ENCODE measurements at places on chromosomes 7 and 10.
A peak's percentile ranks its signal among the peaks of the same experiment; 100 is the strongest.

GRCh38 chr7:25238066-25238725 lies 9.9 kb upstream of the NPVF start:
- no peak for DNase-seq

GRCh38 chr7:44630792-44631457 lies 24.5 kb downstream of the OGDH start:
- no peak for DNase-seq

- DNase-seq, result no peak
These were observed 59.3 kb downstream of the C7orf25 start for GRCh38 chr7:42852531-42852930.

DNA sequence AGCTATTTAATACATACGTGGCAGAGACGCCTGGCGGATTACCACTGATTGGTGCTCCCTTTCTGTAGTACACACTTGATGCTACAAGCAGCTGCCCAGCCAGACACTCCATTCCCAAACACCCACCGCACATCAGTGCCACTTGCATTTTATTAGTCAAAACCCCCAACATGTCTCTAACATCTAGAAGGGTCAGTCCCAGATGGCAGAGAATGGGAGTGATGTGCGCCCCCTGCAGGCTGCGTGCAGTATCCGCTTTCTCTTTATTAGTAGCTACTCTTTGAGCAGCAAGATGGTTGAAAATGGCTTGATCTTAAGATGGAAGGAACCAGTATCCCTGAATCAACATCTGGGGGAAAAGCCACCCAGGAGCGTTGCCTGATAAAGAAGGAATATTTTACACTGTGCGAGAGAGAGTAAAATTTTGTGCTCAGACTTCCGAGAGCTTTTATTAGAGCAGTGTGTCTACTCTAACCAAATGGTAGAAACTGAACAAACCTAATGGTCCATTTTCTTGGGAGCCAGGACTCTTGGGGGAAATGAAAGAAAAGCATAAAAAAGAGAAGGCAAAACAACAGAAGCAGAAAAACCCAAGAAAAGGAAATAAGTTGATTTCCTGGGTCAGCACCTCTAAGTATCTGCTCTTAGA lies 78.3 kb downstream of the ST8SIA6 start:
- DNase-seq, result no peak

DNA sequence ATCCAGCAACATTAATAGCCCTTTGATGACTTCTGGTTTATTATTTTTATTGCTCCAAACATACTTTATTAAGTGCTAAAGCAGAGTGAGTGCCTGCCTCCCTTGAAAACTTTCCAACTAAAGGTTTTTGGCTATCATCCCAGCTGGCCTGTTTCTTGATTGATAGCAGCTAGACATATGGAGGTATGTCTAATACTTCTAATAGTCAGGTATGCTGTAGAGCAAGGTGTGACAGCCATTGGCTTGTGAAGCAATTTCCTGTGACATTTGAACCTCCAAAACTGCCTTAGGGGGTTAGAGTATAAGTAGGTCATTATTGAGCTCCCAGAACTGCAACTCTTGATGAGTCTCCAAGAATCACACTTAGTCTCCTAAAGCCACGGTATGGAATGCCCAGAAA lies 55.8 kb downstream of the LOXL4 start:
- DNase-seq, result no peak

- peak; percentile 33 for DNase-seq
These were observed 2.0 kb downstream of the DBNL start for GRCh38 chr7:44046321-44047061.

GRCh38 chr7:70415179-70415972 lies 716.6 kb upstream of the GALNT17 start:
- DNase-seq, result no peak

DNA sequence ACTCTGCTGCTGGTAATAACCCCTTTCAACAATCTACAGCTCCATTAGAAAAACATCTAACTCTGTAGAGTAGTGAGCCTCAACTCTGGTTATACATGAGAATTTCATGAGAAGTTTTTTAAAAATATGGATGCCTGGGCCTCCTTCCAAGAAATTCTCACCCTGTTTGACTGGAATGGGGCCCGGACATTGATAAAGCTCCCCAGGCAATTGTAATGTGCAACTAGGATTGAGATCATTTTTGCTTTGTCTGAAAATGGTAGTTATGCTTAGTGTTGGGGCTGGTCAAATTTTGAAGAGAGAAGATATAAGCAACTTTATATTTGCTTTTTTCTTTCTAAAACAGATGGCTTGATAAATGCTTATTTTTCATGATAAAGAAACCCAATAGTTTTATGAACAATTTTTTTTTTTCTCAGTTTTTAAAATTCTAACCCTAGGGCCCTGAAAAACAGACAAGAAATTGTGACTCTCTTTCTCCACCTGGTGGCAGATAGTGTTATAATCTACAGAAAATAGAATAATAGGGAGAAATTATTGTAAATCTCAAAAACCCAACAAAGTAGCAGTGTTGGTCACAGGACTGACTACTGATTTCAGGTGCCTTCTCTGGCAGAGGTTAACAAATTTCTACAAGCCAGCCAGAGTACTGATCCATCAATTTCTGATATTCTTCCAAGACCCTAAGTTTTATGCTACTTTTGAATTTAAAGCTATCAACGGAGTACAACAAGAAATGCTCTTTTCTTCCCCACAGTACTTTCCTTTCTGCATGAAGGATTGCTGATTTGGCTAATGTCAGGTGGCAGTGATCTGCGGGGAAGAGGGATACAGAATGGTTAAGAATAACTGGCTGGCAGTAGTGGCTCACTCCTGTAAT lies 174.8 kb downstream of the DKK1 start:
- DNase-seq, result no peak

DNA sequence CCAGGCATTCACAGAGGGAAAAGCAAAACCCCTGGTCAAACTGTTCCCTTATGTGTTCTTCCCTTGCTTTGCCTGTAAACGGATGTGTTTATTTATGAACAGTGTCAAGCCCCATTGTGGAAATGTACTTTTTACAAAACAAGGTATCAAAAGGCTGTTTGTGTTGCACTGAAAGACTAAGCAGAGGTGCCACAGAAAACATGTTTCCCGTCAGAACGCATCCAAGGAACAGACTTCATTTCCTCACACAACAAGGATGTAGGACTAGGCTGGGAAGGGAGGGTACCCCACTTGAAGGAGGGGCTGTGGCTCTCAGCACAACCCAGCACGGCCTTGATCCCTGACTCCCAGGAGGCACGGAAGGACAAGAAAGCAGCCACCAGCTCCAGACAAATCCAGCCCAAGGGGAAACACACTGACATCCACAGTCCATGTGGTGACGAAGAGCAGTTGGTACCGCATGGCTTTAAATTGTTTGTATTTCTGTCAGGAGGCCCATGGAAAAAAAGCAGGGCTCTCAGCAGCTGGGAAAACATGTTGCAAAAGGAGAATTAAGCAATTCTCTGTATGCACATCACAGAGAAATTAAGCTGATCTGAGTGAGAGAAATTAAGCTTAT lies 85.6 kb downstream of the RNF216 start:
- DNase-seq, result no peak

GRCh38 chr7:36690514-36691187 lies 33.6 kb downstream of the AOAH start:
- DNase-seq, result no peak

DNA sequence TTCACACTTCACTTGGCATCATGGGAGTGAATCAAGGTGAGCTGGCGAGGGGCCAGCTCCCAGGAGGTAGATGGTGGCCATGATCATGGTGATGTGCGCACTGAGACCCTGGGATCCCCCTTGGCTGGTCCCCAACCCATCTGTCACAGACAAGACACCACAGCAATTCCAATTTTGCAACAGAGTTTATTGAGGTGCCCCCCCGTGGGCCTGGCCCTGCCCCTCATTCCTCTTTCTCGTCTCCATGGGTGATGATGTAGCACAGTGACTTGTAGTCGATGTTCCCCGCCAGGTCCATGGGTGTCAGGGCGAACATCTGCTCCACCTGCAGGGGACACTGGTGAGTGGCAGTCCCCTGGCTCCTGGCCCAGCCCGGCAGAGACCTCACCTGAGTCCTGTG lies 2.4 kb downstream of the MYL7 start:
- no peak for DNase-seq

DNA sequence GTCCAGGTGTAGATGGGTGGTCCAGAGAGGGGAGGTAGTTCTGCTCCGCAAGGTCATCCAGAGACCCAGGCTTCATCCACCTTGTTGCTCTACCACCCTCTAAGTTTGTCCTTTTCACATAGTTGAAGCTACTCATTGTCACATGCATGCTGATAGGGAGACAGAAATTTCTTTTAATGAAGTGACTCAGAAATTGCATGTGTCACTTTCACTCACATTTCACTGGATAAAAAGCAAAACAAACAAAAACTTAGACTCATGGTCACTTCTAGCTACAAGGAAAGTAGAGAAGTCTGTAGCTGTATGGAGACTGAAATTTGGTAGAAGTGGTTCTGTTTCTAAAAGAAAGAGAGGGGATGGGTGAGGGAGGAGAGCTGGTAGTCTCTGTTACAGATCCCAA lies 161.9 kb downstream of the SORCS3 start:
- DNase-seq, result no peak

GRCh38 chr10:78420946-78421735 lies 387.5 kb downstream of the RPS24 start:
- peak; percentile 58 for DNase-seq

- DNase-seq, result peak; percentile 82
These were observed 2.2 kb downstream of the MAFK start for GRCh38 chr7:1532456-1533254.

GRCh38 chr10:30000802-30001571 lies 58.4 kb downstream of the JCAD start:
- no peak for DNase-seq

GRCh38 chr7:16684935-16685334 lies 39.0 kb downstream of the BZW2 start:
- DNase-seq, result no peak

- no peak for DNase-seq
These were observed 648 bp downstream of the HUS1 start for GRCh38 chr7:47978790-47979144.

DNA sequence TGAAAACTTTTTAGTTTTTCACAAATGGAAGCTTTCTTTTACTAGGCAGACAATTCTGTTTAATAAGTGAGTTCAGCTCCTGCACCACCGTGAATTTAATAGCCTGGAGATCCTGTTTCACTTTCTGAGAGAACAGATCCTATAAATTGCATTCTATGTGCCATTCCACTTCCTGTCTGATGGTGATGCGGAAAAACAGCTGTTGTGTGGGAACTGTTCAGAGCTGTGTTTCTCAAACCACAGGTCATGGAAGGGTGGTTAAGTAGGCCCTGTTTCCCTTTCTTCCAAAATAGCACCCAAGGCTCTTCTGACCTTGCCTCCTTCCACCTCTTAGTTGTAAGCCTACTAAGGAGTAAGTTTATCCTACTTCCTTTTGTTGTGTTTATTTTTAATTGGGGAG lies 97.2 kb upstream of the DKK1 start:
- DNase-seq, result peak; percentile 68

GRCh38 chr10:124849111-124849773 lies 47.6 kb downstream of the ABRAXAS2 start:
- no peak for DNase-seq

DNA sequence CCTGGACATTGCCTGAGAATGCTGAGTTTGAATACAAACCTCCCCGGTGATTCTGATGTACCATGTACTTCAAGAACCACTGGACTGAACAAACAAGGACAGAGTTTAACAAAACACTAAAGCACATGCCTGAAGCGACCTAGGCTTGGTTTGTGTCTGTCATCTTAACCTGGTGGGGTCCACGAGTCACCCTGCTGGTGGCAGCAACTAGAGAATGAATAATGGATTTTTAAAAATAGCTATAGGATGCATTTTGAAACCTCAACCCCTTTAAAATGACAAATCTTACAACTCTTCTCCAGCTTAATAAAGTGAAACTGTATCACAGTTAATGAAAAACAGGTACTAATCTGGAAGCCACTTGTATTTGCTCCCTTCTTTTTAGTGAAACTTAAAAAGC lies 25.2 kb downstream of the CDHR3 start:
- no peak for DNase-seq

GRCh38 chr7:102255916-102256315 lies 30.8 kb upstream of the SH2B2 start:
- no peak for DNase-seq

GRCh38 chr10:128047351-128047750 lies 78.9 kb downstream of the MKI67 start:
- DNase-seq, result peak; percentile 98

DNA sequence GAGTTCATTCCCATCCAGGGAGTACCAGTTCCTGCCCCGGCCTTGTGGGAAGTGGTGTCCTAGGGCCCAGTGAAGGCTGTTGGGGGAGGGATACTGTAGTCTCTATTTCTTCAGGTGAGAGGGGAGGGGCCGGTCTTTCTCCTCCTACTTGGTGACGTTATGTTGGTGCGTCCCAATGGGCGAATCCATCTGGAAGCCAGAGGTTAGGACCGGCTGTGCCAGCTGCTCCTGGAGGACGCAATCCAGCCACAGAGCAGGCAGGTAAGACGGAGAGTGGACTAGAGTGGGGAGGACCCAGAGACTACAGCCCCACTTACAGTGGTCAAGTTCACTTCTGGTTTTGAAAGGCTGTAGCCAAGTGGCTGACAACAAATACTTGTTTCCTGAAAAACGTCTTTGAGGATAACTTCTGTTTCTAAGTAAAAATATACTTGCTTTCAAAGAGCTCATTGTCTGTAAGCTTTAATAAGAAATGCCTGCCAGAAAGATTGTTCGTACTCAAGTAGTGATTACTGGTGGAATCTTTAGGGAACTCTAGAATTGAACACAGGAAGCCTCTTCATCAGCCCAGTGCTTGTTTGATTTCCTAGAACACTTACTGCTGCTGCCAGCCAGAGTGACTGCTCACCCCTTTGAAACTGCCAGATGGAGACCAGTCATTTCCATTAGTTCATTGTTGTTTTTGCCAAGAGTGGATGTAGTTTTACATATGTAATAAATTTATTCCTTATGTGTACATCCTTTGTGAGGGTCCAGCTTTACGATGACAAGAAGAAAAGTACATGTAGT lies 25.4 kb downstream of the RBM33 start:
- peak; percentile 67 for DNase-seq

DNA sequence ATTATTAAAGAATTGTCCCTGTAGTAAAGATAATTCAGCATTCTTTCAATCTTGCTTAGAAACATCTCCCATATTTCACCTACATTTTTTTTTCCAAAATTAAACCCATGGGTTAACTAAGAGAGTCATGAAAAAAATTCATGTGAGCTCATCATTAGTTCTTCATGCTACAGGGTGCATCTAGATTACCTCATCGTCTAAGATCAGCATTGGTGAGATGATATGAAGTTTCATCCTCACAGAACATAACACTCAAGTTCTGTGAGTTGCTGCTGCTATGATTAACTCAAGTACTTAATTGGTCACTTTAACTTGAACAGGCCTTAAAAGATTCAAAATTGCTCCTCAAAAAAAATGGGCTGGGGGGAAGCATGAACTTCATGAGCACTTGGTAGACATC lies 50.0 kb downstream of the RAB11FIP2 start:
- DNase-seq, result no peak

DNA sequence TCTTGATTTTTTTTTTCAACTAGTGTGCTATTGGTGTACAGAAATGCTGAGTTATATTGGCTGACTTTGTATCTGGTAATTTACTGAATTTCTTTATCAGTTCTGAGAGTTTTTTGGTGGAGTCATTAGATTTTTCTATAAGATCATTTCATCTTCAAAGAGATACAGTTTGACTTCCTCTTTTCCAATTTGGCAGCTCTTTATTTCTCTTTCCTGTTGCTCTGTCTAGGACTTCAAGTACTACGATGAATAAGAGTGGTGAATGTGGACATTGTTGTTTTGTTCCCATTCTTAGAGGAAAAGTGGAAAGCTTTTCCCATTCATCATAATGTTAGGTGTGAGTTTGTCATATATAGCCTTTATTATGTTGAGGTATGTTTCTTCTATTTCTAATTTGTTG lies 50.2 kb downstream of the LOXL4 start:
- DNase-seq, result no peak

- DNase-seq, result no peak
These were observed 66.2 kb downstream of the LOXL4 start for GRCh38 chr10:98201760-98202159.

GRCh38 chr7:3180604-3181003 lies 120.4 kb upstream of the SDK1 start:
- DNase-seq, result no peak
